Stimulated activated CD4-positive, alpha-beta T cell treated with anti-CD3 and anti-CD28 coated beads, Interleukin-2, amount 100 ng/mL, for 4 hours (primary cell): ENCODE measurements at places on chromosomes 3 and 15.

DNA sequence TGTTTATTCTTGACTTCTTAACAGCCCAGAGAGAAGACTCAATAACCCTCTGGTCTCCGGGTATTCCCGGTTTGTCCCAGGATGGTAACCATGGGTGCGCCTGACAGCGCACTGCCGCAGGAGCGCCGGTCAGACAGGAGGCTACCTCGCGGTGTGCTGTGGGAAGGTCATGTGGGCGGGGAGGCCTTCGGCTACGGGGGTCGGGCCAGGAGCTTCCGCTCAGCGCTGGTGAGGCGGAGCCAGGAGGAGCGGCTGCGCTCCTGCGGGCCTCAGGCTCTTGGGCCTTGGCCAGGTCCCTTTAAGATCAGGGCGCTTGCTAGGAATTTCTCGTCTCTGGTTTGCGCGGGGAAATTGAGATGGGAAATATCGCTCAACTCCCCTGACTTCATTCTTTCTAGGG is 182.3 kb upstream of the NDN start:
- DNase-seq, result no peak

DNA sequence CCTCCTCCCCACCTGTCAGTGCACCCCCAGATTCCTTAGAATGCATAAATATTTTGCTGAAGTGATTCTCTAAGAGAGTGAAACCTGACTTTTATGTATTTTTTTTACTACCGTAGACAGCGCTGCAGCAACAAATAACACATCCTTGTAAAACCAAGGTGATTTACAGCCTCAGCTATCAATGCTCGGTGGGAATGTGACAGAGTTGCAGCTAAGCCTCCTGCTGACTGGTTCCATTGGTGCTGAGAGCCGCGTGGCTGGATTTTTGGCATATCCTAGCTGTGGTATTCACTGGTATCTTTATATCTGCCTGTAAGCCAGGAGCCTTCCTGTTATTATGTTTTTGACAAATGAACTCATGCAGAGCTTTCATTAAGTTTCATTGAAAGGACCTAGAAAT is 11.0 kb downstream of the FGD5 start:
- no peak for DNase-seq

DNA sequence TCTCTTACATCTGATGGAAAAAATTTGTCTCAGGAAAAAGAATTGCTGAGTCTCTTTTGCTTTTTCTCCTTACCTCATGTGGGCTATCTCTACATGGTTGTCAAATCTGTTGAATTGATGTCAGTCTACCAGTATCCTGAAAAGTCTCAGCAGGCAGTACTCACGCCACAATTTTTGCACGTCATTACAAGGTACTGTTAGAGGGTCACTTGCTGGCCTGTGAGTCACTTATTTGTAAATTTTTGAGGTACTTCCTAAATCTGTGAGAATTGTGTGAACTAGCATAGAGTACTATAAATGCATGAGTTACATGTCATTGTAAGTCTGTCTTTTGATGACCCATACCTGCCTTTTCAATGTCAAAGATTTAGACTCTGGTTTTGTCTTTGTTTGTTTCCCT is 15.9 kb downstream of the HPS3 start:
- DNase-seq, result no peak

- no peak for DNase-seq
Observed at GRCh38 chr3:148044151-148044550, 635.0 kb downstream of the ZIC1 start.

GRCh38 chr3:194308601-194309449 is 42.3 kb downstream of the CPN2 start:
- DNase-seq, result no peak

- DNase-seq, result no peak
Observed at GRCh38 chr15:99306694-99307338, 55.5 kb downstream of the LRRC28 start.

DNA sequence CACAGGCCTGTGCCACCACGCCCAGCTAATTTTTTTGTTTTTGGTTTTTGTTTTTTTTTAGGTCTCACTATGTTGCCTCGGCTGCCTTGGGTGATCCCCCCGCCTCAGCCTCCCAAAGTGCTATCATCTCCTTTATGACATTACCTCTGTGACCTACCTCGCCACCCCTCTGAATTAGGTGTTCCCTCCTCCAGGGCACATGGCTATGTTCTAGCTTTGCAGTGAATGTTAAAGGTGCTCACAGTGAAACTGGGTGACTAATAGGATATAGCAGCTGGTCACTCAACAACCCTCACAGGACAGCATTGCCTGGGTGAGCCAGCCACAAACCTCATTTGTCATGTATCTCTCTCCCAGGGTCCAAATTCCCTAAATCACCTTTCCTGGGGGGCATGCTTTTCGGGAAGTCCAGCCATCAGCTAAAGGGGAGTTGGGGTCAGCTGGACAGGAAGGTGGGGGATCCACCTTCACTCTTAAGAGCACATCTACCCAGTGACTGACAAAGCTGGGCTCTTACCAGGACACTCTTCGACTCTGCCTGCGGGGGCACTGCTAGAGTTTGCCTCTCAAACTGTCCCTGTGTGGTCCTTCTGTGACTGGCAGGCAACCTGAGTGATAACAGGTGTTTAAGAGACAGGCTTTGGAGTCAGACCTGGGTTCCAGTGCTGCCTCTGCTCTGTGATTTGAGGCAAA is 1.6 kb upstream of the TTLL3 start:
- DNase-seq, result peak; percentile 25

DNA sequence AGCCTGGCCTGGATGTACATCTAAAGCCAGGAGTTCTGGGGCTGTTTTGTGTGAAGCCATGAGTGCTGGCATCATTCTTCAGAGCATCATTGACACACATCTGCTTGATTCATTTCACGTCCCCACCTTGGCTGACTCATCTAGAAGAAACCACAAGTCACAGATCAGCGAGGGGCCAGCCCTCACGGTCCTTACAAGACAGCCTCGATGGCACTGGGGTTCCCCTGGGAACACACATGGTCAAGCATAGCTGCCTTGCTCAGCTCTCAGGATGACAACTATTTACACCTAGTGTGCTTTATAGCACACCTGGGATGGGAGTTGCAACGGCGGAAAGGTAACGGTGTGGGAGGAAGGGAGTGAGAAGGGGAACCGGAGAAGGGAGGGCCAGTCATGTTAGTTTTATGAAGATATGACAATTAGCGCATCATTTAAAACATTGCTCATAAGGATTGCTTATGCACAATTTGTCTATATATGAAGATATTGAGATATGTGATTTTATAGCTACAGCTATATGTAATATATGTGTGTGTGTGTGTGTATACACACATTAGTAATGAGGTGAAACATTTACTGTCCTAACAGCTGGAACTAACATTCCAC is 227.1 kb downstream of the RPLP1 start:
- DNase-seq, result no peak

GRCh38 chr15:61685534-61685933 is 374.7 kb downstream of the VPS13C start:
- no peak for DNase-seq

DNA sequence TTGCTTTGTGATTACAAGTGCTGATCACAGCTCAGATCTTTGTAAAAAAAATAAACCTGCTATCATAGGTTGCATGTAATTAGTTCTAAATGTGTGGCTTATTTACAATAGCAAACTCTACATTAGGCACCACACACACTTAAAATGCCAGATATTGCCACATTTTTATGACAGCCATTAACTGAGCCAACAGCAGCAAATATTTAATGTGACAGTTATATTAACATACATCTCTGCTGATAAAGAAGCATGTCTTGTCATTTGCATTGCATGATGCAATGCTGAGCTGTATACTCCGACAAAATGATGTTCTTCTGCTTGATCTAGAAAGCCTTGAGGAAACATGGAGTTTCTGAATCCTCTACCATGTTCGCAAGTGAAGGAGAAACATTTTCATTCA is 273.6 kb upstream of the VEPH1 start:
- no peak for DNase-seq

GRCh38 chr3:135622215-135622614 is 343.3 kb upstream of the PPP2R3A start:
- no peak for DNase-seq

DNA sequence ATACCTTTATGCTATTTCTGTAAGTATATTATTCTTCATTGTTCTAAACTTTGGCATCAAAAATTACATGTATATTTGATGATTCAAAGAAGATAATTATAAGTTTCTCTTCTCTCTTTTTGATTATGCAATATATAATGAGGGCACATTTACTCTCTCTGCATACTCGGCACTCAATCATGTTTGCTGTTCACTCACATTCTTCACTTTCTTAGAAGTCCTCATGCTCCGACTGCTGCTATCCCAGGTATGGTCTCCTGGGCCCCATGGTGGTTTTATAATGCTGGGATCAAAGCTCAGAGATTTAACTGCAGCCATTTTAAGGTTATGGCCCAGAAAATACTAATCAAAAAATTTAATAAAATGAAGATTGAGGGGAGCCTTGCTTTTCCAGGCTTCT is 529.7 kb upstream of the IL12A start:
- no peak for DNase-seq

GRCh38 chr3:183050706-183051105 is 48.6 kb downstream of the MCCC1 start:
- DNase-seq, result no peak

DNA sequence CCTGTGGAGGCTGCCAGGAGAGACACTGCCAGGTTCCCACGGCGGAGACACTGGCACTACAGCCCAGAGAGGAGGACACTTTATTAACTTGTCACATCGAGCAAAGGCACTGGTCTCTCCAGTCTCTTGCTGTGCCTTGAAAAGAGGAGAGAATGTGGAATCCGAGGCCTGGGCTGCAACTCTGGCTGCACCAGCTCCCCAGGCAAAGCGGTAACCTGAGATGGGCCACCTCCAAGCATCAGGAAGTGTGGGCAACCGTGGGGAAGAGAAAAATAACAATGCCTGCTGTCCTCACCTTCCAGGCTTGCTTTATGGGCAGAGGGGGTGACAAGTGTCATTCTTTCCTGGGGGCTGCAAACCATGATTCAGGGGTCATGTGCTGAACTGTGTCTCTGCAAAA is 91.6 kb upstream of the RGMA start:
- DNase-seq, result no peak

- no peak for DNase-seq
Observed at GRCh38 chr15:79769069-79769481, 127.7 kb downstream of the MTHFS start.

DNA sequence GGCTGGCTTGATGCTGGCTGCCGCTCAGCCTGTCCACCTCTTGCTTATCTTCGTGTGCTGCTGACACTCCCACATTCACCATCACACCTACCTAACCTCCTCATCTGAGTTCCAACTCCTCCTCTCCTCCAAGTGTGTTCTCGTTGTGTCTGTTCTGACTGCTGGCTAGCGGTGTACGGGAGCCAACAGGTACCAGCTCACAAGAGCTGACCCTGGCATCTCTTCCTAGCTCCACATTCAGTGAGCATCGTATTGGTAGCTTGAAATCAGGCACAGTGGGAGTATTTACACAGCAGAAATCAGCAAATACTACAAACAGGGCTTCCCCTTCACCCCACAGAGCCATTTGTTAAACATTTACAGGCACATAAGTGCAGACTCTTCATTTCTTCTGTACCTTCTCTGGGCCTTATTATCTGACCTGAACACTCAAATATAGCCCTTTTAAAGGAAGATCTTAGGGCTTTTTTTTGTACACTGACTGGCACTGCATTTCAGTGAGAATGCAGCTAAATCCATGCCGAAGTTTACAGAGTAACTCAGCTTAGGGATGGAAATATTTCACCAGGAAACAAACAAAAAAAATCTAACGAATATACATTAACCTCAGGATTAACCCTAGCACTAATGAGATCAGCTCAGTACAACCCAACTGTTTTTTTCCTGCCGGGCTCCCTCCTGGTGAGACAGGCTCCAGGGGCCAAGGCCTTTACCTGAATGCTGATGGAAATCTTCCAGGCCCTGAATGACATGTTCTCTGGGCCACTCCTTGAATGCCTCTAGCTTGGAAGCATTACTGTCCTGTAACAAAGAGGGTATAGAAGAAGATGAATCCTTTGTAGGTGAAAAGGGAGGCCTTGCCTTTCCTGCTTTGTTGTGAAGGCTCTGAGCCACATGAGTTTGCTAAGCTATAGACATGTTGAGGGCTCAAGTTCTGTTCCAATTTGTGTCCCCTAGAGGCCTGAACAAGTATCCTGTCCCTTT is 150.5 kb upstream of the LPP start:
- no peak for DNase-seq

GRCh38 chr3:88180398-88180999 is 30.7 kb downstream of the C3orf38 start:
- peak; percentile 14 for DNase-seq

DNA sequence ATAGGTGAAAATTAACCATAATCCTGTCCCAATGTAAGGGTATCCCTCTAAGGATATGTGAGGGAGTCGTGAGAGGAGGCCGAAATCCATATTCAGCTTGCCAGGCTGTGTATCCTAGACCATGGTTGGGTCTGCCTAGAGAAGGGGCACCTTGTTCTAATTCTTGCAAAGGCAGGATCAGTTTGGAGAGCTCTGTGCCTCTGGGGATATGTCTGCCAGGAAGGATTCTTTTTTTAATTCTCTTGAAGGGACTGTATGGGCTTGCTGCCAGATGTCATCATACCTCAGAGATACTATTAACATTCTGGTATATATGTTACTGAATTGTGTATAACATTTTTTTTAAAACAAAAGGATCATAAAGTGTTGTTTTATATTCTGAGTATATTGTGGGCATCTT is 2.4 kb downstream of the ATP1B3 start:
- DNase-seq, result no peak

GRCh38 chr3:61532739-61533500 is 28.5 kb upstream of the PTPRG start:
- no peak for DNase-seq

- no peak for DNase-seq
Observed at GRCh38 chr15:101239724-101240136, 12.1 kb downstream of the CHSY1 start.

GRCh38 chr3:58998476-58999117 is 51.2 kb downstream of the CFAP20DC start:
- DNase-seq, result no peak

DNA sequence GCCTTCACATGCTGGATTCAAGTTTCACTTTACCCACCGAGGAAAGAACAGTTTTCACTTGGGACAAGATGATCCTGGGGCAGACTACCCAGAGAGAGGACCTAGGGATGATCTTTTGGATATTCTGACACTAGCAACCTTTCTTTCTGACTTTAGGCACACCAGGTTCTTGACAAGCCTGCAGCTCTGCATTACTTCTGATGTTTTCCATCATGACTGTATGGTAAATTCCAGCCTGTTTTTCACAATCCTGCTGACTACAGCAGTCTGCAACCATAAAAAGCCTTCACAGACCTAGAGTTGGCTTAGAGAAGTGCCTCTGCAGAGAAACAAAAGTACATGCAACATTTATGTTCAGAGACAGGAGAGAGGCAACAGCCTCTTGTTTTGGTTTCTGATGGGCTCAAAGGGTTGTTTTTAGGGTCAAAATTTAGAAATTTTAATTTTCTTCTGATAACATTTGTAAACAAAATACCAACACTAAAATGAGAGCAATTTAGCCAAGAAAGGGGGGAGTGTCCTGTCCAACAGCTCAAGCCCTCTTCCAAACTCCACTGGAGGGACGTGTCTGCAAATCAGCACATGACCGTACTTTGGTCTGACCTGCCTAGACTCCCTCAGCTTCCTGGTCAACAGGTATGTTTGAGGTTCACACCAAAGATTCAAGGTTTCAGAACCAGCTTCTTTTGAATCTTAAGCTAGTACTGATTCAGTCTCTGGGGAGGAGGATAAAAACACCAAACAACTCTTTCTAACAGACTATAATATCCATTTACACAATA is 799 bp downstream of the ABI3BP start:
- DNase-seq, result no peak
